Smooth muscle cell of the umbilical artery (primary cell): ENCODE measurements at places on chromosomes 4 and X. TPM values are rescaled to one million over a fixed set of nuclear protein-coding genes. Genes with fewer than 3 reads are reported as not detected.

SLC16A2 gene
- total RNA-seq: 13.1 and 14.3 TPM in 2 replicates

SLC25A6 gene
- 151 and 159 TPM in 2 replicates for total RNA-seq

GEMIN8 gene
- total RNA-seq: 9.7 and 16.0 TPM in 2 replicates

PDK3 gene
- total RNA-seq: 12.8 and 15.3 TPM in 2 replicates

ZNF518B gene
- total RNA-seq: 37.4 and 39.5 TPM in 2 replicates

SMR3B gene
- total RNA-seq: not detected in 2 replicates

SPANXA2 gene
- total RNA-seq: not detected in 2 replicates
